GM04503 (cell line): ENCODE measurements at places on chromosomes 4 and X.
A peak's percentile ranks its signal among the peaks of the same experiment; 100 is the strongest.

GRCh38 chr4:1043651-1044468 is 32.4 kb downstream of the FGFRL1 start:
- DNase-seq, result peak; percentile 94

GRCh38 chr4:8097721-8098345 is 60.8 kb downstream of the ABLIM2 start:
- no peak for DNase-seq

- DNase-seq, result no peak
Observed at GRCh38 chr4:106775636-106776035, 260.5 kb downstream of the DKK2 start.

DNA sequence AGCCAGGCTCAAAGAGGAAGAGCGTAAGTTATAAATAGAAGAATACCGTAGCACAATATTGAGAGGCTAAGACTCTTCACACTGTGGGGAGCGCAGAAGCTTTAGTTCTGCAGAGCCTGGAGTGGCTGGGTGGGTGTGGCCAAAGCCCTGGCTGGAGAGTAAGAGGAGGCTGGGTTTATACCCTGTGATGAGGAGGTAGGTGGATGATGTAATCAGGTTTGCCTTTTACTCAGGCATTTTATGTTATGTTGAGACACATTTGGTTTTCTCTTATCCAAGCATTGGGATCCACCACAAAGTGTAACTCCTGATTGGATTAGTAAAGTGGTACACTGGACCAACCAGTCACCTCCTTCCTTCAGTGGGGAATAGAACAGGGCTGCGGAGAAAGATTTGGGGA is 13.9 kb downstream of the CDS1 start:
- no peak for DNase-seq

DNA sequence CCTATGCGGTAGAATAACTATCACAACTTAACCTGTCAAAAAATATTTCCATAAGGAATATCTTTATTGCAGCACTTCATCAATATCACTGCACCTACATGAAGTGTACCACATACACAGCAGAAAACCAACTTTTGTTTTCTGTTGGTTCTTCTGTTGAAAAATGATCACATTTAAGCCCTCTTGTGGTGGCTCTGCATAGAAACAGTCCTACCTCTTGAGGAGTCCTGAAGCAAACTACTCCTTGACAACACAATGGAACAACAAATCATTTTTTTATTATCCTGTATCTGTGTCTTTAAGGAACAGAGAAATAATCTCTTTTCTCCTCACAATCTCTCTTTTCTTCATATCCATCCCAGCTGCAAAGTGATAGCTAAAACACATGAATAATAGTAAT is 39.8 kb upstream of the ATOH1 start:
- no peak for DNase-seq

GRCh38 chr4:52979020-52979419 is 116.9 kb downstream of the RASL11B start:
- DNase-seq, result no peak
